Central memory CD8-positive, alpha-beta T cell (primary cell): ENCODE measurements at places on chromosomes 12 and 14.

GRCh38 chr12:107129315-107129930 is 36.1 kb upstream of the CRY1 start:
- DNase-seq: no peak

DNA sequence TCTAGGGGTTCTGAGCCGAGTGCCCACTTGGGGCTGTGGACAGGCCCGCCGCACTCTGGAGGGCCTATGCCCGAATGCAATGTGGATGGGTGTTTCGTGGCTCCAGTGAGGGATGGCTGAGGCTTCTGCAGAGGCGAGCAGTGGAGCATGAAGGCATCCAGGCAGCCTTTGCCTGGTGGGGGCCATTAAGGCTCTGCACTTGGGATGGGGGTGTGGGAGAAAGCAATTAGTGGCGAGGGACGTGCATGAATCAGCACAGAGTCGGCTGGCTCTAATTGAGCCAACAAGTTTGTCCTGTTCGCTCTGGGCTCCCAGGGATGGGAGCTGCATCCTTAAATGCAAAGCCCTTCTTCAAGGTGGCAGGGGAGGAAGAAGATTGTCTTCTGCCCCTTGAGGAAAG is 346.9 kb upstream of the FKBP4 start:
- no peak for DNase-seq

GRCh38 chr14:85471744-85472143 is 58.2 kb upstream of the FLRT2 start:
- no peak for DNase-seq

- DNase-seq: no peak
Observed at GRCh38 chr12:112590281-112590680, 171.5 kb downstream of the PTPN11 start.

- no peak for DNase-seq
Observed at GRCh38 chr12:64824130-64824499, 332 bp upstream of the TBC1D30 start.

GRCh38 chr12:12704593-12705230 is 8.7 kb upstream of the GPR19 start:
- no peak for DNase-seq

GRCh38 chr12:23862701-23863100 is 86.8 kb downstream of the SOX5 start:
- DNase-seq: no peak

GRCh38 chr12:107320929-107321631 is 227.7 kb upstream of the CRY1 start:
- peak; percentile 37 for DNase-seq

GRCh38 chr12:31279390-31279924 is 46.5 kb downstream of the SINHCAF start:
- no peak for DNase-seq

GRCh38 chr14:100885617-100886016 is 17.9 kb downstream of the RTL1 start:
- no peak for DNase-seq

- DNase-seq: no peak
Observed at GRCh38 chr12:130126023-130126432, 36.2 kb upstream of the FZD10 start.

DNA sequence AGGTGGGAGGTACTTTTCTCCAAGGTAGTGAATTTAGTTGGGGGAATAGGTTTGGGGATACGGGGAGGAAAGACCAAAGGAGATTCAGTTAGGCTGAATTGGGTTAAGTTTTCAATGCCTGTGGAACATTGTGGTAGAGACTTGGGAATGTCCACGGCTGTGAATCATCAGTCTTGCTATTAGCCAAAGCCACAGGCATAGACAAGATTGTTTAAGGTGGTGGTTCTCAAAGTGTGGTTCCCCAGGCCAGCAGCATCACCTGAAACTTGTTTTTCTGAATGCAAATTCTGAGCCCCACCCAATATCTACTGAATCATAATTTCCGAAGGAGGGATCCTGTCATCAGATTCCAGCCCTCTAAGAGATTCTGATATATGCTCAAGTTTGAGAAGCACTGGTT is 316.2 kb downstream of the EGLN3 start:
- DNase-seq: no peak

- DNase-seq: no peak
Observed at GRCh38 chr14:72643317-72643801, 250.5 kb downstream of the DPF3 start.

DNA sequence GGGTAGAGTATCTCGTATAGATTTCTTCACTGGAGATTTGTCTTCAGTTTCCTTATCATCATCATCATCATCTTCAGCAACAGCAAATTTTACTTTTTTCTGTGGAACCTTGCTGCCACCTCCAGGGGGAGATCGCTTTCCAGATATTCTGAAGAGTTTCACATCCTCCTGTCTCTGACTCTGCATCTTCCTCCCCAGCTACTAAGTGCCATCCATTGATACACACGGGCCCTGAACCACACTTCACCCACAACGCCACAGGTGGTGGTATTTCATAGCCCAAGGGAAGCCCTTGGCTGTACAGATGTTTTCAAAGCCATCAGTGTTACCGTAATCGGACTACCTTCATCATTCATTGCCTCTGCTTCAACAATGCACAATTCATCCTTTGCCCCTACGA is 82.2 kb downstream of the PPP2R5C start:
- DNase-seq: no peak

DNA sequence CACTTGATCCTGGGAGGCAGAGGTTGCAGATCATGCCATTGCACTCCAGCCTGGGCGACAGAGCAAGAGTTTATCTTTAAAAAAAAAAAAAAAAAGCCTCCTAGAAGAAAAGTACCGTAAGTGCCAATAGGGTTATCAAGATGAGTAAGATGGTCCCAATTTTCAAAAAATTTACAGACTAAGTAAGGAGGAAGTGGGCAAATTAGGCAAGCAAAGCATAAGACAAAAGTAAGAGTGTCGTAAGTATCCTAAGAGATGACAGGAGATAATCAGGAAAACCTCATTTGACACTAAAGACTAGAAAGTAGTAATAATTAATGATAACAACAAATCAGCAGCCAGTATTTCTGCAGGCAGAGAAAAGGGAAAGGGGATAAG is 12.2 kb downstream of the PYM1 start:
- no peak for DNase-seq

DNA sequence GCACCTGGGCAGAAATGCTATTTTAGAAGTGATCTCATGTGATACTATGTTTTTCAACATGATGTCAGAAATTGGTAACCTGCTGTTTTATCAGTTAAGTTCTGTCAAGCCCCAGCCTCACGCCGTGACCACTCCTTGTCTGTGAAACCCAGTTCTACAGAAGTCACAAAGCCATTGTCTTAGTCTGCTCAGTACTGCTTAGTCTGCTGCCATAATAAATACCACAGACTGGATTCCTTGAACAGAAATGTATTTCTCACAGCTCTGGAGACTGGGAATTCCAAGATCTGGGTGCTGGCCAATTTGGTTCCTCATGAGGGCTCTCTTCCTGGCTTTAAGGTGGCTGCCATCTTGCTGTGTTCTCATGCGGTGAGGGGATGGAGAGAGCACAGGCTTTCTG is 176.9 kb downstream of the PRKCH start:
- DNase-seq: no peak

DNA sequence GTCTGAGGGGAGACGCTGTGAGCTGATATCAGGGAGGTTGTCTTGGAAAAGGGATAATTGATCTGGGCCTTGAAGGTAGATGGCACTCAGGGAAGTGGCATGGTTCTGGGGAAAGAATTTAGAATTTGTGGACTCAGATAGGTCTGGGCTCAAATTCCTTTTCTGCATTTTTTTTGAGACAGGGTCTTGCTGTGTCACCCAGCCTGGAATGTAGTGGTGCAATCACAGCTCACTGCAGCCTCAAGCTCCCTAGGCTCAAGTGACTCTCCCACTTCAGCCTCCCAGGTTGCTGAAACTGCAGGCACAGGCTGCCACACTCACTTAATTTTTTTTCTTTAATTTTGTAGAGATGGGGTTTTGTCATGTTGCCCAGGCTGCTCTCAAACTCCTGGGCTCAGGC is 98.1 kb upstream of the NCOR2 start:
- no peak for DNase-seq

- DNase-seq: no peak
Observed at GRCh38 chr12:10136637-10137205, 6.7 kb upstream of the CLEC7A start.

- peak; percentile 46 for DNase-seq
Observed at GRCh38 chr12:53236443-53237111, 4.6 kb upstream of the RARG start.

DNA sequence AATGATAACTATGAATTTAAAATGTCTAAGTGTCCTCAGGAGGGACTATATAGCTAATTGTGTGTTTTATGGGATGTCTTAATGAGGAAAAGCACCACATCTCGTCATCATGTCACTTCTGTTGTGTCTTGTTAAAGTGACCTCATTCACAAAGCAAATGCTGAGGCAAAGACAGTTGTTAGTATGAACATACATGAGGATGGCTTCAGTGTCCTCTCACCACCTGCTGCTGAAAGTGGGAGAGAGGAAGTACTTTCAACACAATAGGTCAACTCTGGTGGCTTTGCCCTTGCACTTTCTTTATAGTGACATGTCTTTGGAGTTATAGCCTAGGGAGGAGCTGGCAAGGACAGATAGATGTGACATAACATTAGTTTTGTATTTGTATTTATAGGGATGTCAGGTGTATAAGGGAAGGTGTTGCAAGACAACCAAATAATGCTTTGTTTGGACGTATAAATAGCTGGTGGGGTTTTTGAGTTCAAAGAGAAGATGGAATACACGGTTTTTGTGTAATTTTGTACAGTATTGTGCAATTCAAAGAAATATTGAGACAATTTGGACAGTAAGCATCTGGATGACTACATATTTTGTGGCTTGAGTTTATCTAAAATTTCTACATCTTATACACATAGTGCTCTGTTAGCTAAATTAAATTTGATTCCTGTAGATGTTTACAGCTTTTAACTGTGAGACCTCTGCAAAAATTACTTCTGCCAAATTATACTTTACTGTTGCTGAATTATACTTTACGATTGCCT is 131.7 kb upstream of the ATP2B1 start:
- DNase-seq: no peak

GRCh38 chr12:91163116-91163515 is 19.5 kb downstream of the DCN start:
- no peak for DNase-seq

- DNase-seq: no peak
Observed at GRCh38 chr12:124833693-124834122, 30.0 kb downstream of the SCARB1 start.

- DNase-seq: no peak
Observed at GRCh38 chr14:88029500-88029899, 24.6 kb downstream of the GPR65 start.

- no peak for DNase-seq
Observed at GRCh38 chr14:34038358-34039057, 87.6 kb upstream of the EGLN3 start.

GRCh38 chr12:80157645-80158044 is 58.3 kb downstream of the OTOGL start:
- DNase-seq: no peak

DNA sequence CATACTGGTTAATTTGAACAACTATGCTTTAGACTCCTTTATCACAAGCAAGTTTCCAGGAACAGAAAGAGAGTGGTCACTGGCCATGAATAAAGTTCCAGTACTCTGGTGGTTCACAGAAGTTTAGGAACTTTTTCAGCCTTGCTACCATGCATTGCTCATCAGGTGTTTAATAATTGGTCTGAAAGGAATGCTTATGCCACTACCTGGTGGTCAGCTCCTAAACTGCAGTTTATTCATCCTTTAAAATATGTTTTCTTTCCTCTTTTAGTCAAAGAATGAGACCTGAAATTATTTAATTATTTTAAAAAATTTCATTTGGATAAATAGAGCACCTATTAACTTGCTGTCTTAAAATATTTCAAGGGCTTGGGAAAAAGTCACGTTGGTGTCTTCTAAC is 260.1 kb upstream of the OR4E1 start:
- no peak for DNase-seq

- no peak for DNase-seq
Observed at GRCh38 chr14:104639885-104640548, 35.4 kb upstream of the TMEM179 start.

DNA sequence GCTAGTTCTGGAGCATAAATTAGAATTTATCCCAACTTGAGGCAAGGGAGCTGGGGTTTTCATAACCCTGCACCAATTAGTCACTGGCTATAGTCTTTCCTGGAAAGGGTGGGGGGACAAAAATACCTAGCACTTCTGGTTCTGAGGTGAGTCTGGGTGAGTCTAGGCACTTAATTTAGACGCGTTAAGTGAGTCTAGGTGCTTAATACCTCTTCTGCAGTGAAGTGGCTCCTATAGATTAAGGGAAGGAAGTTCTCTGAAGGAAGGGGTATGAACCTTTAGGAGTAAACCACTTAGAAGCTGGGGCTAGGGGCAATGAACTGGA is 251.7 kb downstream of the EFCAB11 start:
- DNase-seq: no peak

DNA sequence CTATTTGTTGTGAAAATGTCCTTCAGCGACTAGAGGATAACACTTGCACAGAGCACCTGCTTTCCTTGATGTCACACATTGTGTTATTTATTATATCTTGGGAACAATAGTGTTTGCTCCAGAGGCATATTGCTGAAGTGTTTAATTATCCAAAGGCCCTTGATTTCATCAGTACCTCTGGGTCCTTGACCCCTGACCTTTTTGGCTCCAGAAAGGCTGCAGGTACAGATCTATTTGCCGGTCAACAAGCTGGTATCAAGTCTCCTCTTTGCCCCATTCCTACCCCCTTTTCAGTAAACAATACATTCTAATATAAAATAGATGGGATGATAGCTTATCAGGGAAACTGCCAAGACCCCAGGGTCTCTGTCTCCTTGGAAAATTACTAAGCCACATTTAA is 206.8 kb downstream of the DACT1 start:
- no peak for DNase-seq

GRCh38 chr12:50102131-50102531 is 1.7 kb upstream of the GPD1 start:
- DNase-seq: no peak

DNA sequence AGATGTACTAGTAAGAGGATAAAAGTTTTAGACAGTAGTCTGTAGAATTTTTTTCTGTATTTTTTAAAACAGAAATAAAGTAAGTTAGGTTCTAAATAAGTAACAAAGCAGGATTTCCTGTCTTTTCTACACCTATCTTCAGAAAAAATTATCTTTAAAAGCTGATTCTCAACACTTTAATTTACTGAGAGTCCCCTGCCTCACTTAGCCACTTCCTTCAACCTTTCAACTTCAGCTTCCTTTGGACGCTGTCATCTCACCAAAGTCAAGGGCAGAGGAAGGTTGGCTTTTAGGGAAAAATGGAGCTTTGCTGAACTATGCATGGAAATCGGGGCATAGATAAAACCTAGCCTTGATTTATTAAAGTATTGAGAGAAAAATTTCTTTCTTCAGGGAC is 44.9 kb upstream of the CERS5 start:
- DNase-seq: no peak

- no peak for DNase-seq
Observed at GRCh38 chr12:3998397-3998796, 125.2 kb upstream of the PARP11 start.

DNA sequence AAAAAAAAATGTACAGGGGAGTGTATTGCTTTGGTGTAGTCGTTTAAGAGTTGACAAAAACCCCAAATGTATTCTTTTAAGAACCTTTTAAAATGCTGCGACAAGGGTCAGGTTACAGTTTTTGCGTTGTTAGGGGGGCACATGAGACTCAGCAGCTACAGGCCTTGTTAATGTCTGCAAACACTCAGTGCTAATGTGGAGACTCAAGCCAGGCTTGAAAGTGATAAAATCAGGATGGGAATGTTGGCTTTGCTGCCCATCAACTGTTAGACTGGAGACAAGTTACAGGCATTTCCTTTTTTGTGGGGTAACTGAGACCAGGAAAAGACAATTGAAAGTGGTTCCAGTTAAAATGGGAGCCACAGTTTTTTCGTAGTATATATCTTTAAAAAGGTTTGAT is 84.8 kb downstream of the PRKCH start:
- no peak for DNase-seq

GRCh38 chr14:28784096-28785048 is 17.8 kb downstream of the FOXG1 start:
- no peak for DNase-seq
